Left colon (tissue), 2 donors: ENCODE measurements at places on chromosomes 2 and 18.
A peak's percentile ranks its signal among the peaks of the same experiment; 100 is the strongest.

- no peak for DNase-seq
Measured at GRCh38 chr18:80034852-80035406, 695 bp downstream of the RBFA start.

DNA sequence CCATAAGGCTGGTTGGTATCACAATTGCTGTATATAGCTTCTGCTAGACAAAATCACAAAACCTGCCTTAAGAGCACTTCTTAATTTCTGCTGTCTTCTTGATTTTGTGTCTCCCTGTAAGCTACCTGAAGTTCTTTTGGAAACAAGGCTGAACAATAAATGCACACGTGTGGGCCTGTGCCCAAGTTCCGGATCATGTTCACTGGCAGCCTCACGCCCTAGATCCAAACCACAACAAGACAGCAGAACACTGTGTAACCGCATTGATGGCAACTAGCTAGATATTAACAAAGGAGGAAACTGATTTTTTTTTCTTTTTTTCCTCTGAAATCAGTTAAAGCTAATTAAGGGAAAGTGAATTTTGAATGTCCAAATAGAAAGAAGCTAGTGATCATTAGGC is 81.5 kb upstream of the LYPD6B start:
- DNase-seq = no peak

- DNase-seq = no peak
Measured at GRCh38 chr2:236896688-236897087, 189.0 kb upstream of the COPS8 start.

DNA sequence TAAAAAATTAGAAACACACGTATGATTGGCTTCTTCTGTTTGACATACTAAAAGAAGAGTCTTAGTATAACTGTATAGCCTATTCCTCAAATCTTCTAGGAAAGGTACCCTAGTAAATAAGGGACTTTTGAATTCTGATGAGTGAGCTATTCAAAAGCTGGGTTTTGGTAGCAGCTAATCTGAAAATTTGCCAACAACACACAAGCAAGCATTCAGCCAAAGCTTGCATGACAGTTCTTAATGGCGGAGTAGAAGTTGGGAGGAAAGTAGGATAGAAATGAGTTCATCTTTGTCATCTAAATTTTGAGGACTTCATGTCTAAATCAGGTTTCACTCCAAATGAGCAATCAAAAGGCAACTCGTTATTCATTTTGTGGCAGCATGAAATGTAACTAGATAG is 813.0 kb downstream of the MBD2 start:
- no peak for DNase-seq

DNA sequence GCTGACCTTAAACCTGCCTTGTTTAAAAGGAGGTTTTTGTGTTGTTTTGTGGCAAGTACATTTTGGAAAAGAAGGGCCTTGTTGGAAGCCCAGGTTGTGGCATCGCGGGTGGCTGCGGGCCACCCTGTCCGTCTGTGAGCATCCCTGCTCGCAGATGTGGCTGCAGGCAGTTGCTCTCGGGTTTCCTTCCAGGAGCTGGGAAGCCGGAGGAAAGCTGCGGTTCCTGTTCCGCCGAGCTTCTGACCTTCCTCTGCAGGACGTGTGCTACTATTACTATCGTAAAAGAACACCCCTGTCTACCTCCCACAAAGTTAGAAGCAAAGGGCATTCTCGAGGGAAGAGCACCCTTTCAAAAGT is 766 bp downstream of the MFF start:
- DNase-seq = peak; percentile 48

DNA sequence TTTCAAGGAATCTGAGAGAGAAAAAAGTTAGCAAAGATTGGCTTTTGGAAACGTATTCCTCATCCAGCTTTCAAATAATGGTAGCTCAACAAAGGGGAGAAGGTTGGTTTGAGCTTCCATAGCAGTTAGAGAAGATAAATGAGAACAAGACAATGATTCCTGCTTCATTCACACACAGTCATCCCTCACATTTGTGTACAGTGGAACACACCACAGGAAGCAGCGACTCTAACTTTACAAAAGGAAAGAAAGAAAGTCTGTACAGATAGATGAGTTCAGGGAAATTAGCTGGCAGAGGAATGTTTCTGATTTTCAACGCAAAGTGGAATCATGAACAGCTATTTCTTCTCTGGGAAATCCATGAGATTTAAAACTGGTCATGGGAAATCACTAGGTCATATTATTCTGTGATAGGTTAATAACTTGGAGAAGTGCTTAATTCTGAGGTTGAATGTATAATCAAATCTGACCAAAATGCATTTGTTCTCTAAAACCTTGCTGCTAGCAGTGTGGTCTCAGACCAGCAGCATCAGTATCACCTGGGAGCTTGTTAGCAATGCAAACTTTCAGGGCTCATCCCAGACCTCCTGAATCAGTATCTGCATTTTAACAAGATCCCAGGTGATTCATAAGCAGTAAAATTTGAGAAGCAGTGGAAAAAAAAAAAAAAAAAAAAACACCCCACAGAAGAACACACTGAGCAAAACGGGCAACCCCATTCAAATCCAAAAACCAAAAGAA is 112.0 kb downstream of the GRB14 start:
- no peak for DNase-seq

DNA sequence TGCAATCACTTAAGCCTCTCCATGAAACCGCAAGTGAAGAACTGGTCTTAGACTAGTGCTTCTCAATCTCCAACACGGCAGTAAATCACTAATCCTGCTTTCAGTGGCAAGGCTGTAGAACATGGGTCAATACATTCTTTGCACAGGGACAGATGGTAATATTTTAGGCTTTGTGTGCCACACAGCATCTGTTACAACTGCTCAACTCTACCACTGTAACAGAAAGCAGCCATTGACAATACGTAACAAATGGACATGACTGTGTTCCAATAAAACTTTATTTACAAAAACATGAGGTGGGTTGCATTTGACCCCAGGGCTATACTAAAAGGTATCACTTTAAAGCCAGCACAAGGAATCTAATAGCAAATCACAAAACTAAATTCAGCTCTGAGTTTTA is 51.1 kb downstream of the RNF152 start:
- no peak for DNase-seq

GRCh38 chr2:145987793-145988192 is 1467.9 kb upstream of the ZEB2 start:
- no peak for DNase-seq

DNA sequence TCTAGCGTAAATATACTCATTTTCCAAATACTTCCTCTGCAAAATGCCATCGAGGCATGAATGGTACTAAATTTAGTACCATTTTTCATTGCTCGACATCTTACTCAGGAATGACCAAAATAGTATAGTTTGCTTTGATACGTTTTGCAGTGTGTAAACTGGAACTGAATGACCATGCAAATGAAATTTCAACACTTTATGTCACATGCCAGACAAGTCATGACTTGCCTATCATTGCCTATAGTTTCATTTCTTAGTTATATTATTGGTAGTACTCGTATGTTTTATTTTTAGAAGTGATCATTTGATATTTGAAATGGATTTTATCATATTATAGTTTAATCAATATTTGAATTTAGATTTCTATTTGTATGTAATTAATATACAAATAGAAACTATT is 9.1 kb downstream of the MSTN start:
- no peak for DNase-seq

- DNase-seq = no peak
Measured at GRCh38 chr18:32881009-32881408, 108.2 kb upstream of the KLHL14 start.

GRCh38 chr2:60972889-60973656 is 44.4 kb upstream of the PEX13 start:
- DNase-seq = no peak

DNA sequence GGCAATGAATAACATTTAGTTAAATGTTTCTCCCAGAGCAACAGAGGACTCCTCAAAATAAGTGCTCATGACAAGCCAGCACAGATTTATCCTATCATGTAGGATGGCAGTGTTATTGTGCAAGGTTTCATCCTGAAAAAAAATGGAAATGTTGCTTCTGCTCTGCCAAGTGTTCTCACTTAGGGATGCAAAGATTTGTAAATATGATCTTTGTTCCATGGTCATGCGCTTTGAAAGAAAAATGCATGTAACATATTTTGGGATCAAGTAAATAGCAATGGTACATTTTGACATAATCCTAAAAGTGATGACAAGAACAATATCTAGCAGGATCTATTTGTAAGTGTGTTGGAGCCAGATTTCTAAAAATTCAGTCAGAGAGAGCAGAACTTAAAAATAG is 229.5 kb upstream of the CCDC150 start:
- no peak for DNase-seq

DNA sequence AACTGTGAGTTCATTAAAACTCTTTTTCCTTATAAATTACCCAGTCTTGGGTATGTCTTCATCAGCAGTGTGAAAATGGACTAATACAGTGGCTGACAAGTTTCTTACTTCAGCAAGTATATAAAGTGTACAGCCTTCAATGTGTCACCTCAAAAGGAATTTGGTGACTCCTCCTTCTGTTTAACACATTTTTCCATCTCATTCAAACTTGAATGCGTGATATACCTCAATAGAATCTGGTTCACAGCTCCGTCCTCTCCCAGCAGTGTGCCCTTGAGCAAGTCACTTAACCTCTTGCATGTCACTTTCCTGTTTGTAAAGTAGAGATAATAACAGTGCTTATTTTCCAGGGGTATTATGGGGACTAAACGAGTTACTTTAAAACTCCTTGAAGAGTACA is 159.6 kb downstream of the CCBE1 start:
- DNase-seq = no peak

GRCh38 chr2:233165895-233166661 is 85.4 kb upstream of the ATG16L1 start:
- DNase-seq = peak; percentile 64

GRCh38 chr2:58739033-58739432 is 497.9 kb upstream of the FANCL start:
- no peak for DNase-seq

DNA sequence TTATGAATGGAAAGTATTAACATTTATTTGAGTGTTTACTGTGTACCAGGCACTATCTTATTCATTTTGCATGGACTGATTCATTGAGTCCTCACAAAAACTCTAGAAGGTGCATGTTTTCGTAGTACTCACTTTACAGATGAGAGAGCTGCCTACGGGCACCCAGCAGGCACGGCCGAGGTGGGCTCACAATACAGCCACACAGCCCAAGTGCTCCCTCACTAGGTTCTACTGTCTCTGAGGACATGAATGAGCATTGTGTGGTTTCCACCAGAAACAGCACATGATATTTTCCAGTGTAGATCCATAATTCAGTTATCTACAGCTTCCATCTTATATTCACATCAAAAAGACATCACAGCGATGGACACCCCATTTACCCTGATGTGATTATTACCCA is 101.4 kb downstream of the FTCDNL1 start:
- no peak for DNase-seq

DNA sequence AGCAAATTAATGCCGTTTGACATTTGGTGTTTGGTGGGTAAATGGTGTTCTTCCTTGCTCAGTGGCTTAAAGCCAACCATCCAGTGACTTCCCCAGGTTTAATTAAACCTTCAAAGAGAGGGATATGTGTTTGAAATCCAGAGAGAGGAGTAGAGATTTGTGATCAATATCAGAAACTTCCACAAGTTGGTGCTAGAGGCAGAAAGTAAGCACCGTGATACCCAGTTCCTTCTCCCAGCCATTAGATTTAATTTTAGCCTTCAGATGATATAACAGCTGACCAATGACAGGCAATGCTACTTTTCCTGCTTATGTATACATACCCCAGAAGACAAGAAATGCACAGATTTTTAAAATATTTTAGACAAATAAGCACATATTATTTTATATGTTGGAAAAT is 398.5 kb downstream of the CDH2 start:
- no peak for DNase-seq

- DNase-seq = no peak
Measured at GRCh38 chr2:173843526-173843925, 121.6 kb downstream of the SP3 start.

- DNase-seq = no peak
Measured at GRCh38 chr2:144615866-144616565, 96.1 kb upstream of the ZEB2 start.

- DNase-seq = peak; percentile 45
Measured at GRCh38 chr2:118940486-118941120, 1.4 kb upstream of the MARCO start.

- no peak for DNase-seq
Measured at GRCh38 chr2:228901531-228901930, 369.6 kb downstream of the PID1 start.

- DNase-seq = peak; percentile 47
Measured at GRCh38 chr2:166494140-166494624, at the start of gene SCN7A. SCN7A (minus strand) TSS chr2:166494249; CDS start chr2:166477696, 16,553 bp downstream.

GRCh38 chr2:54589038-54589339 is 132.9 kb downstream of the SPTBN1 start:
- DNase-seq = no peak
